PC-3 (cell line): ENCODE measurements at places on chromosomes 5 and 9.
A peak's percentile ranks its signal among the peaks of the same experiment; 100 is the strongest.

DNA sequence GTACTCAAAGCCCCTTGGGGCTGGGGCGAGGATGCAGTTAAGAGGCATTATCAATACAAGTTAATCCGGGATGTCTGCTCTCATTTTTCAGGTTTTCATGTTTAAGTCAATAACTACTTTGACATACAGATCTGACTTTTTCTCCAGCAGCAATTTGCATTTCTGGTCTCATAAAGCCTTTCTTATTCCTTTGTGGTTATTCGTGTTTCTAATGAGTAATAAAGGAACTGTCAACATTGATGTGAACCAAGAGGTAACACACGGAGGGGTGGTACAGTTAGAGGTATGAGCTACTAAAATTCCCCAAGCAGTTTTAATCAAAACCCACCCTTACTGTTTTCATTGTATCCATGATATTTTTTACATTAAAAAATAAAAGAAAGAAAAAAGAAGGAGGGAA is 138.0 kb upstream of the NFIB start:
- DNase-seq: no peak

DNA sequence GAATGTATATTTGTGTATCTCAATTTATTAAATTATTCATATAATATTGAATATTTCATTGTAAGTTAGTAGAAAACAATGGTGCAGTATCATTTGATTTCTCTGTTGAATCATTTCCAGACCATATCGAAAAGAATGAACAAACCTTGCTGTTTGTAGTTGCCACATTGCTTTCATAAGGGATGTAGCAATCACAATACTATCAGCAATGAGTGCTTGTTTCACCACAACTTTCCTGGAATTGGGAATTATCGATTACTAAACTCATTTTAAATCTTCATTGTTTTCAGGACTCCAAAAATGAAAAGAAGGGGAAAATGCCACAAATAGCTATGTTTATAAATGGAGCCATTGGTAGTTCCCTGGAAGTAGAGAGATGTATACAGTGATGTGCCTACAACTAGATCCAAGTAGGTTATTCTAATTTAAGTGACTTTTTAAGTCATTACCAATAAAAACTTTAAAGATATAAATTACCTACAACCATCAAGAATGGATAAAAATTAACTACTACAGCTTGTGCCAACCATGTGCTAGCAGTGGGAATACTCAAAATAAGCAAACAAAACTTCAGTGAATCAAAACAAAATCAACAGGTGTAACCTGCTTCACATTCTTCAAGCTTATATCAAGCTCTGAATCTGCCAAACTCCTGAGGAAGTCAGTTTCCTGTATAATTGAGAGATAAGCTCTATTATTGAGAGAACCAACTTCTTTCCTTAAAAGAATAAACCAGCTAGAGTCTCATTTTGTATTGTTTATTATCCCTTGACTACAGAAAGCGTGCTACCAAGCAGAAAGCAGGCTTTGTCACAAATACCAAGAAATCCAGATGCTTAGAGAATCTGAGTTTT is 358.6 kb downstream of the ADGRV1 start:
- no peak for DNase-seq

GRCh38 chr5:60903356-60903755 is 41.5 kb downstream of the ERCC8 start:
- DNase-seq: no peak

DNA sequence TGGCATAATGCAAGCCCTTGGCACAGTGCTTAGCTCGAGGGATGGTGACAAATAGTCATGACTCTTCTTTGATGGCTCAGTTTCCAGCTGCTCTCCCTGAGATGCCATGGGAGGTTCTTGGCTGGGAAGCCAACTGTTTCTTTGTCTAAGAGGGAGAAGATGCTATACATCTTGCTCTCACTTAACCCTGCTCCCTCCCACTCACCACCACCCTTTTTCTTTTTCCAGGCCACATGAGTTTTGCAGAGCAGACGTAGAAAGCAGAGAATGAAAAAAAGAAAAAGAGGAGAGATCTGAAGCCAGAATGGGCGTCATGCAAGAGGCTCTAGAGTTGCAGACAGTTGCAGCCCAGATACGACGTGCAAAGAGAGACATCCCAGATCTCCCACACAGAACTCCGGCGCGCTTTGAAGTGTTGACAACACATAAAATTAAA is 160.5 kb downstream of the FGF18 start:
- DNase-seq: no peak

DNA sequence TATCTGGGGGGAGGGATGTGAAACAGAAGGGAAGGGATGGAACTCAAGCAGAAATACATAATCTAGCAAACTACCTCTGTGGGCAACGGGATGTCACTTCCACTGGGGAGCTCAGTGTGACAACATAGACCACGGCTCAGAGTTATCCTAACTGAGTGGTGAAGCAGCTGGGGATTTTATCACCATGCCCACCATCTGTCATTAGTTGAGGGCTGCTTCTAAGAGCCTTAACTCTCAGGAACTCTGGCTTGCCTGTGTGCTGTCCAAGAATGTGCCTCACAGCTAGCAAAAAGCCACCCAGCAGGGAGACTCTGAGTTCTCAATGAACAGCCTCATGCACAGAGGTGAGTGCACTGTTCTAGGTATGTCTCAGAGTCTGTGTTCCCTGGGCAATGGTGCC is 90.6 kb upstream of the CXCL14 start:
- no peak for DNase-seq

DNA sequence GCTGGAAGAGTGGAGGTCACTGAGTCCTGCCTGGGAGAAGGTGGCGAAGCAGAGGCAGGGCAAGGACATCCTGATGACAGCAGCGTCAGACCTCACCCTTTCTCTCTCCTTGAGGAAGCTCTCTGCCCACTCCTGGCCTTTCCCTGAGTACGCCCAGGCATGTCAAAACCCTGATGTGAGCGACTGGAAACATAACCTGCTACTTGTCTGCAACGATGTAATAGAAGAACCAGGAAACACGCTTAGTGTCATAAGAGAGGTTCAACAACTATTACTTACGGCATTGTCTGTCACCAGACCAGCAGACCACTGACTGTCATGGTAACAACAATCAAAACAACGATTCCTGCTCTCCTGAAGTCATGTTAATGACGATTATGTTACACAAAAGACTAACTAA is 152.4 kb downstream of the ACTL7B start:
- no peak for DNase-seq

GRCh38 chr5:43078956-43079355 is 38.8 kb upstream of the ANXA2R start:
- no peak for DNase-seq

GRCh38 chr9:101625876-101626275 is 31.1 kb upstream of the PPP3R2 start:
- DNase-seq: no peak

- no peak for DNase-seq
These were observed 91.8 kb upstream of the TBCA start for GRCh38 chr5:77867914-77868313.

- DNase-seq: peak; percentile 7
These were observed 550.0 kb downstream of the PTPRD start for GRCh38 chr9:10062629-10063395.

DNA sequence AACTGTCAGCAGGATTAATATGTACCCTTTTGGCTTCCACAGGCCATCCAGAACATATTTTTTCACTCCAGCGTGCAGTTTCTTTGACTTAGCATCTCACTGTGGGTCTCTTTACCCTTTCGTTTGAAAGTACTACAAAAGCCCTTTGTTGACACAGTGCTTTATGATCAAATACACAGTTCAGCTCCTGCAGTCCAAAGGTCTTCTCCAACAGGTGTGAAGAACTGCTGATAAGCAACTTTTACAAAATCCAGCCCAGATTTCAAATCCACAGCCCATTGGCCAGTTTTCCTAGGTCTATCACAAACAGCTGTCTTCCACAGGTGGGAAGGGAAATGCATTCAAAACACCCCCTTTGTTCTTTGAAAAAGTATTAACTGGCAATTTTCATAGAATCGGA is 54.8 kb downstream of the MYO10 start:
- no peak for DNase-seq

- DNase-seq: no peak
These were observed 75.0 kb upstream of the FCN1 start for GRCh38 chr9:134992755-134993124.

- peak; percentile 84 for DNase-seq
These were observed 129.8 kb downstream of the SLC12A2 start for GRCh38 chr5:128213340-128213739.

DNA sequence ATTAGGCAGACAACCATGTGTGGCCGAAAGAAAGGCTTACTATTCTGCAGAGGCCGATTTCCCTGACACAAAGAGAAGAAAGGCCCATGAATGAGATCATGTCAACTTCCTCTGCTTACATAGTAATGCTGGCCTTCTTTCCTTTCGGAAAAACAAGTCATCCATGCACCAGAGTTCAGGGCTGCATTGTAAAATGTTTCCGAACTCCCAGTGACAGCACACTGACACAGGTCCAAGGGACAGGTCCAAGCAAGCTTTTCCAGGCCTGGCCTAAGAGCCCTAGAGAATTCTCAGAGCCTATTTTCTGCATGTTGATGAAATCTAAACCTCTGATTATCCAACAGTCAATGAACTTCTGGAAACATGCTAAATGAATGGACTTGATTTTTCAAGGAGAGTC is 140.9 kb downstream of the ZNF608 start:
- DNase-seq: no peak

DNA sequence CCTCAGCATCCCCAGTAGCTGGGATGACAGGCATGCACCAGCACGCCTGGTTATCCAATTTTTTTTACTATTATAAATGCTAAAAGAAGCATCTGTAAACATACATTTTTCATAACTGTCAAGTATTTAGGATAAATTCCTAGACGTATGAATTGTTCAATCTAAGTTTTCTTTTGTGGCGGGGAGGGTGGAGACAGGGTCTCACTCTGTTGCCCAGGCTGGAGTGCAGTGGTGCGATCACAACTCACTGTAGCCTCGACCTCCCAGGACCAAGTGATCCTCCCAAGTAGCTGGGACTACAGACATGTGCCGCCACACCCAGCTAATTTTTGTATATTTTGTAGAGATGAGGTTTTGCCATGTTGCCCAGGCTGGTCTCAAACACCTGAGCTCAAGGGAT is 52.2 kb downstream of the NR6A1 start:
- DNase-seq: no peak
